ENCODE measurements at places on chromosomes 5 and 9.

GRCh38 chr5:178108966-178109365 lies 4.4 kb upstream of the N4BP3 start:
- no peak for DNase-seq

DNA sequence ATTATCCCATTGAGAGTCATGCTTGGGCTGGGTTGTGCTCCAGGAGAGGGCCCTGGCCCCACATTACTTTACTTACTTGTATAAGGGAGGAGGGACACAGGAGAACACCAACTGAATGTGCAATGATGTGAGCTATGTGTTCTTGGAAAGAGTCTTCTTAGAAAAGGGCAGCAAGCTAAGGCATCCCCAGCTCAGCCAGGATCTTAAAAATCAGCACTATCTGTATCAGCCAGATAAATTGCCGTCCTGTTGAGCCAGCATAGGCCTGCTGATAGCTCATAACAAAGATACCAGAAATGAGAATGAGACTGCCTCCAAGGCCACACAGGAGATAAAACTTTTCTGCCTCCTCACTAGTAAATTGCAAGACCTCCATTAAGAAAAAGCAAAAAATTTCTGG lies 357.5 kb downstream of the CAAP1 start:
- DNase-seq = no peak

GRCh38 chr9:124758061-124758460 lies 13.1 kb downstream of the NR6A1 start:
- DNase-seq = no peak

GRCh38 chr9:98010445-98010844 lies 27.3 kb downstream of the ANP32B start:
- DNase-seq = no peak

DNA sequence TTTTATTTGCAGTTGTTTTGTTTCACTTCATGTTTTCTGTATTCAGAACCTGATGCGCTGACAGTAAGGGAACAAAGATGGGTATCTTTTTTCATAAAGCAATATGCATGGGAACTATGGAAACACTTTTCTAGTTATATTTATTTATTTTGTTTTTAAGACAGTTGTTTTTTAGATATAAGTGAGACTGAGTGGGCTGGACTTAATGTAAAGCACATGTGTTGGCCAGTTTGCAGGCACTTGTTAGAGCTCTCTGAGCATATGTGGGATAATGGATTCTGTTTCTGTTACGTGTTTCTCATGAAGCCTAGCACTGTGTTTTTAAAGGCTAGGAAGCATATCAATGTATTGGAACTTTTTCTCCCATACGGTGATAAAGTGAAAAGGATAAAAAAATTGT lies 164.1 kb downstream of the PRR16 start:
- DNase-seq = no peak

DNA sequence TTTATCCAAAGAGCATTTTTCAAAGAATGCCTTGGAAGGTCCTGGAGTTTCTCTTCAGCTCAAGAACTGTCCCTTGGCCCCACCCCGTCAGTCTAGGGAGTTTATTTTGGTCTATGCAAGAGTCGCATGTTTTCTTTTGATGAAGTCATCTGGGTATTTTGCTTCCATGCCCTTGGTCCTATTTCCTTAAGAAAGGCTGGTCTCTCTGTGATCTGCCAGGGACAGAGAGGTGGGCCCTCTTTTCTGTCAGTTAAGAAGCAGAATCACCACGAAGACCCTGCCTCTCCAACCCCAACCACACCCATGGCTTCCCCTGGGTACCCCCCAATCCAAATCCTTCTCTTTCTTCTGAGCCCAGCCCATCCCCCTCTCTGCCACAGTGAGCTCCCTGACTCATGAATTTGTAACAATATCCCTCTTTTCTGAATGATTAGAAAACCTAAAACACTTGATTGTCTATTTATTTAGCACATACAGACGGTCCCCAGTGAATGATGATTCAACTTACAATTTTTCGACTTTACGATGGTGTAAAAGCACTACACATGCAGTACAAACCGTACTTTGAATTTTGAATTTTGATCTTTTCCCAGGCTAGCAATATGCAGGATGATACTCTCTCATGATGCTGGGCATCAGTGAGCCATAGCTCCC lies 163.5 kb upstream of the ADRA1B start:
- no peak for DNase-seq

GRCh38 chr5:179292681-179293635 lies 52.3 kb downstream of the ADAMTS2 start:
- no peak for DNase-seq

DNA sequence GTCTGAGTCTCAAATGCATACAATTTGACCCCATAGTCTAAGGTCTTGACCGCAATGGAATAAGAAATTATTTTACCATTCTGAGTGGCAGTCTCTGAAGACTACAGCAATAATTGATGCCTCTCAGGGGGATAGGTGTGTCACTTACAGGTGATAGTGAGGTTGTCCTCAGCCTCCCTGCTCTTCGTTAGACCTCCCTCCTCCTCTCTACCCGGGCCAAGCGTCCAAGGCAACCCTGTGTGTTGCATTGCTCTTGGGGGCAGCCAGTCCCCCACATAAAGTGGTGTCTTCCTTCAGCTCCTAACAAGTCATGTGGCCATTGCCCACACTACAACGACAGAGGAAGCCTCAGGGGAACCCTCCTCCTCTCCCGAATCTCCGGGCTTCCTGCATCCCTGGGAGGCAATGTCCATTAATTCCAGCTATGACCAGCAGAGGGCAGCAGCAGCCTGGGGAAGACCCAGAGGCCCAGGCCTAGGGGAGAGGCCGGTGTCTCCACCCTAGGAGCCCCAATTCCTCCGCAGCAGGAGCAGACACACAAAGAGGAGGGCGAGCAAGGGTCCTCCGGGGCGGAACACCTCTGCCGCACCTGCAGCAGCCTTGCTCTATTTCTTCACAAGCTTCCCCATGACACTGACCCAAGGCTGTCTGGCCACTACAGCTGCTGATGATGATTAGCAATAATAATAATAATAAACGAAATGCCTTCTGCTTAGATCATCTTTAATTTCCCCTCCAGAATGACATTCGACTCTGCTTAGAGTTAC lies 134.8 kb downstream of the KCNIP1 start:
- peak; percentile 29 for DNase-seq

- no peak for DNase-seq
Observed at GRCh38 chr9:16532272-16532671, 338.2 kb downstream of the BNC2 start.

GRCh38 chr9:130842545-130842944 lies 7.5 kb downstream of the ABL1 start:
- DNase-seq = no peak

Data from activated naive CD8-positive, alpha-beta T cell treated with anti-CD3 and anti-CD28 coated beads, Interleukin-2, amount 50 U/mL, for 16 hours (primary cell).